Progenitor cell of endocrine pancreas (in vitro differentiated cells): ENCODE measurements at places on chromosomes 2 and 18. TPM values are rescaled to one million over a fixed set of nuclear protein-coding genes. Genes with fewer than 3 reads are reported as not detected.
A peak's percentile ranks its signal among the peaks of the same experiment; 100 is the strongest.

GRCh38 chr18:24585996-24586566, 125.6 kb downstream of the HRH4 start:
- no peak overlapping the region for H3K4me3 ChIP-seq
- H3K4me1 ChIP-seq = no peaks in the 10 kb centered on the region
- no peaks in the 10 kb centered on the region for H3K36me3 ChIP-seq
- H3K27ac ChIP-seq = no peak overlapping the region
- DNase-seq = no peak

GRCh38 chr2:42809819-42810120, 17.4 kb upstream of the HAAO start:
- H3K4me3 ChIP-seq = peak overlapping the region; percentile 74
- H3K4me1 ChIP-seq = peaks cover 9% of the 10 kb centered on the region
- peak overlapping the region; percentile 95 for H3K27ac ChIP-seq

- no peak overlapping the region for H3K27ac ChIP-seq
- DNase-seq = no peak
- H3K4me1 ChIP-seq = peaks cover 15% of the 10 kb centered on the region
- peaks cover 4% of the 10 kb centered on the region for H3K27me3 ChIP-seq
Measured at GRCh38 chr18:37871561-37871960, 306.0 kb upstream of the CELF4 start.

GRCh38 chr2:159077869-159078268, 109.4 kb downstream of the TANC1 start:
- H3K4me1 ChIP-seq = no peaks in the 10 kb centered on the region
- H3K27me3 ChIP-seq = no peaks in the 10 kb centered on the region
- H3K4me3 ChIP-seq = no peak overlapping the region
- H3K27ac ChIP-seq = no peak overlapping the region

DNA sequence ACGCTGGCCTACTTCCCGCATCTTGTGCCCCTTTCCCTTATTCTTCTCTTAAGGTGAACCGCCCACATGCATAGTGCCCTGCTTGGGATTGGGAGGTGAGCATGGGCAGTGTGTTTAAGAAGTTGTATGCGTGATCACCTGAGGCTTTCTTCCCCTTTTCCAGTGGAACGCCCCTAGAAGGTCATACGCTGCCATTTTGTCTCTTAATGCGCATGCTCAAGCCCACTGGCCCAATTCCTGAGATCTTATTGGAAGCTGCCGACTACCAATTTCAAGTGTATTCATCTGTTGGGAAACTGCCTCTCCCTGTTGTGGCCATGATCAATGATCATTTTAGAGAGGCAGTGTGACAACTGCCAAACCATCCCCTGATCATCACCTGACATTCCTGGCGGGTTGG, 3.3 kb upstream of the CETN1 start:
- peaks cover 2% of the 10 kb centered on the region for H3K4me1 ChIP-seq
- no peak overlapping the region for H3K4me3 ChIP-seq
- H3K36me3 ChIP-seq = no peaks in the 10 kb centered on the region

DNA sequence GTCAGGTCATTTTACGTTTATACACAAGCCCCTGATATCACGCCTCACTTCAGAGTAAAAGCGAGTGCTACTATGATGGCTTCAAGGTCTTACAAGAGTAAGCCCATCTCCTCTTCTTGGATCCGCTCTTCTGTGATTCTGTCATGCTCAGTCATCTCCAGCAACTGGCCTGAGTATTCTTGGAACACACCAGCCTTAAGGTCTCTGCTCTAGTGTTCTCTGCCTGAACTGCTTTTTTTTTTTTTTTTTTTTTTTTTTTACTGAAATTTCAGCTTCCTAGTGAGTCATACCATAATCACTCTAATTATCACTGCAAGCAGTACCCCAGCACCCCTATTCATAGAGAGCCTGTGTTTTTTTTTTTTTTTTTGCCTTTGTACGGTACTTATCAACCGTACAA, 1228.9 kb downstream of the CNTNAP5 start:
- no peak overlapping the region for H3K27ac ChIP-seq
- H3K4me3 ChIP-seq = no peak overlapping the region
- H3K36me3 ChIP-seq = no peaks in the 10 kb centered on the region
- H3K27me3 ChIP-seq = no peaks in the 10 kb centered on the region

Gene ZC3H6
- 7.3 and 7.8 TPM in 2 replicates for total RNA-seq

Gene RAX
- total RNA-seq = not detected in 2 replicates

Gene DNAJC5G
- not detected in 2 replicates for total RNA-seq

Gene GKN1
- not detected in 2 replicates for total RNA-seq

Gene DSG1
- total RNA-seq = not detected in 2 replicates
